Fibroblast of skin of right quadriceps (primary cell): ENCODE measurements at places on chromosomes 1 and 21.

DNA sequence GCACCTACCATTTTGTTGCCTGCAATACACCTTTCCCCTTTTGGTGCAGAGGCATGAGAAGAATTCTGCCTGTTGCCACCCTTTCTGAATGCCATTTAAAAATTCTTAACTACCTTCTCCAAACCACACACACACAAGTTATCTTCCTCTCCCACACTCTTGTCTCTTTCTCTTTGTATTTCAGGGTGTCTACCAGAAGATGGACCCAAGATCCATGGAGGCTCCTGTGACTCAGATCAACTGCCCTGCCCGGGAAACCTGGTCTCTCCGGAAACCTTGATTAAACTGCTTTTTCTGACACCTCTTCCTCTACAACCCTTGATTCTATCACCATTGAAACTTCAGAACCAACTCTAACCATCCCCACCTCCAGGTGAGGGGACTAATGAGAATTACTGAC is 2.4 kb upstream of the TARS2 start:
- peak; percentile 34 for DNase-seq

GRCh38 chr1:56370513-56370912 is 208.8 kb downstream of the PLPP3 start:
- DNase-seq, result no peak

GRCh38 chr1:19577561-19577960 is 66.5 kb upstream of the NBL1 start:
- DNase-seq, result peak; percentile 14

DNA sequence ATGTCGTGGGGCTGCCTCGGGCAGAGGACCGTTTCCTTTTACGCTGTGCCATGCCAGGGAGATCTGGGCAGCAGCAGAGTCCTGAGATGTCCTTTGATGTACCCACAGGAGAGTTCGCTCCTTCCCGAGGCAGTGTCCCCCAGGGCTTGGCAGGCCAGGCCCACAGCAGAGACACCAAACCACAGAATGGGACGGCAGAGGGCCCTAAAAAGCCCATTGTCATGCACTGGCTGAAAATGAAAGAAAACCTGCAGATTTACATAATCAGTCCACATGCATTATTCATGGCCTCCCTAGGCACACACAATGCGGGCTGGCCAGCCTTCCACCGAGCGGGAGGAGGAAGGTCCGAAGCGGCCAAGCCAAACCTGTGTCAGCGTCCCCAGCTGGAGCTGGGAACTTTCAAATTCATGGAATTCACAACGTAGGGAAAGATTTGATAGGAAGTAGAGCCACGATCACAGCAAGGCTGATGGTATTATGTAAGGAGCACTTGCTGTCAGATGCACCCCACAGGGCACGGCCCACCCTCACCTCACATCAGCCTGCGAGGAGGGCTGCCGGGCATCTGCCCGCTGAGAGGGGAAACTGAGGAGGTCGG is 25.3 kb upstream of the EFHD2 start:
- DNase-seq, result no peak

DNA sequence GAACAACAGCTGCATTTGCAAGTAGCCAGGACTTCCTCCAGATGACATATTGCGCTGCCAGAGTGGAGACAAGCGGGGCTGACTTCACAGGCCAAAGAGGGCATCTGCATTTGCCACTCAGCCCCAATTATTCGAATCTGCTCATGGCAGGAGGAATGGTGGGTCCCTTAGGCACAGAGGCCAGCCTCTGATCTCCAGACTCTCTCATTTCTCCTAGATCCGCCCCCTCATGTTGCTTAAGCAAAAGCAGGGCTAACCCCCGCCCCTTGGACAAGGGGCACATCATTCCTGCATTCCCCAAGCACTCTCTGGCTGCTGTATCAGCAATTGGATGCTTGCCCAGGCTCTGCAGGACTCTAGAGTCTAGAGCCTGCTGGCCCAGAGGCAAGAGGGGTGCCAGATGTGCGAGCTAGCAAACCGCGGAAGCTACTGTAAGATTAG is 262.4 kb downstream of the ST6GALNAC3 start:
- peak; percentile 98 for DNase-seq

GRCh38 chr1:18015719-18016118 is 91.9 kb upstream of the IGSF21 start:
- DNase-seq, result no peak

DNA sequence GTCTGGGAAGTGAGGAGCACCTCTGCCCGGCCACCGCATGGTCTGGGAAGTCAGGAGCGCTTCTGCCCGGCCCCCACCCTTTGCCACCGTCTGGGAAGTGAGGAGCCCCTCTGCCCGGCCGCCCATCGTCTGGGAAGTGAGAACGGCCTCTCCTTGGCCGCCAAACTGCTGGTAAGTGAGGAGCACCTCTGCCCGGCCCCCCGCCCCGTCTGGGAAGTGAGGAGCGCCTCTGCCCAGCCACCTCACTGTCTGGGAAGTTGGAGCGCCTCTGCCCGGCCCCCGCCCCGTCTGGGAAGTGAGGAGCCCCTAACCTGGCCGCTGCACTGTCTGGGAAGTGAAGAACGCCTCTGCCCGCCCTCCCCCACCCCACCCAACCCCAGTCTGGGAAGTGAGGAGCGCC is 22.6 kb downstream of the KCNH1 start:
- DNase-seq, result no peak

GRCh38 chr1:216410026-216410425 is 13.2 kb downstream of the USH2A start:
- no peak for DNase-seq

DNA sequence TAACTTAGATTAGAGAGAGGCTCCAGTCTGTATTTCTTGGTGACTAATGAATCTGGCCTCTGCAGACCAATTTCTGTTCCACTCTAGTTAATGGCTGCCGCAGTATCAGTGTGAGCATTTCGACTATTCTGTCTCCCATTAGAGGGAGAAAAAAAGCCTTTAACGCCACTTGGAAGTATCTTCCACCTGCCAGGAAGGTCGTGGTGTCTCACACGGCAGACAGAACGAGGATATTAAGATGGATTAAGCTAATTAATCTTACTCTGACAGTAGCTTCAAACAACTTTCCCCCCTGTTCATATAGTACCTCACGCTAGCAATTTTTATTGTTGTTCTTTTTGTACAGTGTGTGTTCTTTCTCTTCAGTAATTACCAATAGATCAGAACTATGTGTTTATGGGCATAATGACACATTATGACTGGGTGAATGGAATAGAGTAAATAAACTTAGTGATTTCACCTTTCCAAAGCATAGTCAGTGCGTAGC is 153.8 kb downstream of the ADGRL2 start:
- DNase-seq, result no peak

DNA sequence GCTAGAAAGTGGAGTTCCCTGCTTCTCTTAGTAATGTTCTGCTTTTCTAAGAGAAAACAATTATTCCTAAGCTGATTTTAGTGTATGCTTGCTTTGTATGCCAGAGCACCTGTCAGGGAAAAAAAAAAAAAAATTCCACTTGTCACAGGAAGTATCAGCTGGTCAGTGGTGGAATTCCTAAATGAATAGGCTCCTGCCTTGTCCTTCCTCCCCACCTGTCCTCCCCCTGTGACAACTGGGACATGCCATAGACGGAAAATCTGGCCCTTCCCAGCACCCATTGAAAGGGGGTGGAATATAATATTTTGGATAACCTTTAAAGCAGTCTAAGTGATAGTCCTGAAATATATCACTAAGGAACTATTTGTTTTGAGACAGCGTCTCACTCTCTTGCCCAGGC is 10.8 kb downstream of the FNDC5 start:
- DNase-seq, result no peak

GRCh38 chr1:119636491-119637089 is 11.5 kb downstream of the ZNF697 start:
- DNase-seq, result no peak
